ENCODE measurements at places on chromosomes 3 and 15.

GRCh38 chr15:84598250-84598649 lies 2.6 kb upstream of the ZSCAN2 start:
- no peak for DNase-seq

- DNase-seq = no peak
These were observed 197.6 kb upstream of the CFAP20DC start for GRCh38 chr3:59247402-59247841.

DNA sequence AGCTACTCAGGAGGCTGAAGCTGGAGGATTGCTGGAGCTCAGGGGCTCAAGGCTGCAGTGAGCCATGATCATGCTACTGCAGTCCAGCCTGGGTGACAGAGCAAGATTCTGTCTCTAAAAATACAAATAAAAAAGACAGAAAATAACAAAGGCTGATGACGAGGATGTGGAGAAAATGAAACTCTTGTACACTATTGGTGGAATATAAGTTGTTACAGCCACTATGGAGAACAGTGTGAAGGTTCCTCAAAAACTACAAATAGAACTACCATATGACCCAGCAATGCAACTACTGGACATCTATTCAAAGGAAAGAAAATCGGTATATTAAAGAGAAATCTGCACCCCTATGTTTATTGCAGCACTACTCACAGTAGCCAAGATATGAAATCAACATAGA lies 526.7 kb upstream of the NAALADL2 start:
- DNase-seq = no peak

- DNase-seq = no peak
These were observed 5.3 kb downstream of the PTPN9 start for GRCh38 chr15:75573648-75574384.

DNA sequence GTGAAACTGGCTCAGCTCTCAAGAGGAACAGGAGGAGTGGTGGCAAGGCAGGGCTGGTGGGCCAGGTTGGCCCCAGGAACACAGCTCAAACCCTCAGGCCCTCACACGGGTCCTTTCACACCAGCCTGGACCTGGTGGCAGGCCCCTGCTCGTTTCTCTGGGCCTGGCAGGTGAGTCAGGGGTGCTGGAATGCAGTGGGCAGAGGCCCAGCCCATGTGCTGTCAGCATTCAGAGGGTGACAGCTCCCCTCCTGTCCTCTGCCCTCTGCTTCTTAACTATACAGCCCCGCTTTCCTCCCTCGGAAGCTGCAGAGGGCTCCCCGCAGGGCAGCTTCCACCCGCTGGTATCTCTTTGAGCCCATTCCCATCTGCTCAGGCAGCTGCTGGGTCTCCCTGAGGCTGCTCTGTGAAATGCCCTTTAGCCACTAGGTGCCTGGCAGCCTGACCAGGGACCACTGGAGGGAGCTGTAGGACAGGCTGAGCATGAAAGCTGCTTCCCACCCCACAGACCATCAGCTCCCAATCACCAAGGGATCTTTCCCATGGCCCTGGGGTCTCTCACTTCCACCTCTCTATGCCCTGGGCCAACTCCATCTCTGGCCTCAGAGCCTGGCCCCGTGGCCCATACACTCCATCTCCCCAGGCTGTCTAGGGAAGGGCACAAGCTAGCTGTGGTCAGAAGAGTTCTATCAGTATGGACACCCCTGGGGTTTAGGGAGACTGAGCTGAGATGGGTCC lies 24.8 kb downstream of the SHF start:
- peak; percentile 58 for DNase-seq

DNA sequence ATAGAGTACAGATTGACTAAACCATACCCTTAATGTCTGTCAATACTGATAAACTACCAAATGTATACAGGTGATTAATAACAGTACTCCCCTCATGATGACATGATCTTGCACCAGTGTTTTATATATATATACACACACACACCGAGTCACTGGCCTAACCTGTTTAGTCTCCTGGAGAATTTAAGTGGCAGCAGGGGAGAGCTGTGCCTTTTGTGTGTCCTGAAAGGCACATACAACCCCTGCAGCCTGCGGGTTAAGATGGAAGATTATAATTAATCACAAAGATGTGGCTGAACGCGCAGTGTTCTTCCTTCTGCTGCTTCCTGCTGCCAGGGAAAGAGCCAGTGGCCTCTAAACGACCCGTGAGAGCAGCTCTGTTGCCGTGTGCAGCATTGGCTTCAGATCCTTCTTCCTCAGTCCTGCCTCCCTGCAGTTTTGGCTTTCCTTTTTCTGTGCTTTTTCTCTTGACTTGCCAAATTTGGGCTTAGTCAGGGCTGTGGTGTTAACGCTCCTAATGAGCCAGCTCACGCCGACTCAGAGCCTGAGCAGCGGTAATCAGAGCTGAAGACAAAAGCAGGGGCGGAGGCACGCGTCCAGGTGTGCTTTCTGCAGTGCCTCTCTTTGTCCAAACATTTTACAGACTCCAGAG lies 42.5 kb upstream of the UBE3A start:
- no peak for DNase-seq

DNA sequence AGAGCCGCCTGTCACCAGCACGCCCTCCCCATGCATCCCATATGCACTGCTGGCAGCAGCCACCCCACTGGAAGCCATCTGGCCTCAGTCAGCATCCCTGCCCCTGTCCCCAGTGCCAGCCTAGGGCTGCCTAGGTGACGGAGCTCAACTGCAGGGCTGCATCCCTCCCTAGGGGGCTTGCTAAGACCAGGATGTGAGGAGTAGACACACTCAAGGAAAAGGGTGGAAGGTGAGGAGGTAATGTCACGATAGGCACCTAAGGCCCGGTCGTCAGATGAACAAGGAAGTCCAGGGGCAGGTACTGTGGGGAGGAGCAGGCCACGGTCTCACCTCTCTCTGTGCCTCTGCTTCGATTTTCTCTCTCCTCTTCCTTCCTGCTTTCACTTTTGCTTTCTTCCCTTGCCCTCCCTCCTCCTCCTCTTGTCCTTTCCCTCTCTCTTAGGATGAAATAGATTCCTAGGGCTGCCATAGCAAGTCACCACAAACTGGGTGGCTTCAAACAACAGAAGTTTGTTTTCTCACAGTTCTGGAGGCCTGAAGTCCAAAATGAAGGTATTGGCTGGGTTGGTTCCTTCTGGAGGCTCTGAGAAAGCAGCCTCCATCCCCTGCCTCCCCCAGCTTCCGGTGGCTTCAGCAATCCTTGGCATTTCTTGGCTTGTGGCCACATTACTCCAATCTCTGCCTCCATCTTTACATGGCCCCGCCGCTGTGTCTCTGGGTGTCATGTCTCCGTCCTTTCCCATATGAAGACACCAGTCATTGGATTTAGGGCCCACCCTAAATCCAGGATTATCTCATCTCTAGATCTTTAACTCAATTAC lies 298.3 kb downstream of the SHQ1 start:
- no peak for DNase-seq

DNA sequence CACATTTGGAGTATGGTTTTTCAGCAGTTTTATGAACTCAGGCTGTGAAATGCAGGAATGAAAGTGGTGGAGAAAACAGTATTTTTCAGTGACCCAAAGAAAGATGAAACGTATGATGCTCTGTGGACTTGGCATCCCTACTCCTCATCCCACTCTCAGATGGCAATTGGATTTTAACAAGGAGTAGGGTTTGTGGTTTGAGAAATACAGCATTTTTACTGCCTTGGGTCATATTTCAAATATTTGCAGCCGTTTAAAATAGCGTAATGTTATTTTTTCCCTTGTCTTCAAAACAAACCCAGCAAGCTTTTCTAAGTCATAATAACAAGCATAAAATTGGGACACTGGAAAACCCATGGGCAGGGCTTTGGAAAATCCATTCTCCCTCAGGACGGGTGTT lies 117.2 kb upstream of the LRIG1 start:
- DNase-seq = no peak

DNA sequence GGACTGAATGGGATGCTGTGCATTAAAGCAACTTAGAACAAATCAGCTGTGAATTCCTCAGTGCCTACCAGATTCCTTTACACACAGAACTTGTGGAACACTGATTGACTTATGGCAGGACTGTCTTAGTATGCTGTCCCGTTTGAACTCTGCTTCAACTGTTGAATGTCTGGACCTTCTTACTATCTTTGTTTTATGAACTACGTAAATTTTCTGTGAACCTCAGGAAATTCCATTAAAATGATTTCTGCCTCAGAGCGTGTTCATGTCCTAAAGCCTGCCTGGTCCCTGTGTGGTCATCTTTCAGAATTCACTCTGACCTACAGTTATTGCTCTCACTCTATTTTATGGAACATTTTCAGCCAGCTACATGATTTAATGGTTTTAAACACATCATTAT lies 29.4 kb upstream of the FBN1 start:
- DNase-seq = peak; percentile 67

DNA sequence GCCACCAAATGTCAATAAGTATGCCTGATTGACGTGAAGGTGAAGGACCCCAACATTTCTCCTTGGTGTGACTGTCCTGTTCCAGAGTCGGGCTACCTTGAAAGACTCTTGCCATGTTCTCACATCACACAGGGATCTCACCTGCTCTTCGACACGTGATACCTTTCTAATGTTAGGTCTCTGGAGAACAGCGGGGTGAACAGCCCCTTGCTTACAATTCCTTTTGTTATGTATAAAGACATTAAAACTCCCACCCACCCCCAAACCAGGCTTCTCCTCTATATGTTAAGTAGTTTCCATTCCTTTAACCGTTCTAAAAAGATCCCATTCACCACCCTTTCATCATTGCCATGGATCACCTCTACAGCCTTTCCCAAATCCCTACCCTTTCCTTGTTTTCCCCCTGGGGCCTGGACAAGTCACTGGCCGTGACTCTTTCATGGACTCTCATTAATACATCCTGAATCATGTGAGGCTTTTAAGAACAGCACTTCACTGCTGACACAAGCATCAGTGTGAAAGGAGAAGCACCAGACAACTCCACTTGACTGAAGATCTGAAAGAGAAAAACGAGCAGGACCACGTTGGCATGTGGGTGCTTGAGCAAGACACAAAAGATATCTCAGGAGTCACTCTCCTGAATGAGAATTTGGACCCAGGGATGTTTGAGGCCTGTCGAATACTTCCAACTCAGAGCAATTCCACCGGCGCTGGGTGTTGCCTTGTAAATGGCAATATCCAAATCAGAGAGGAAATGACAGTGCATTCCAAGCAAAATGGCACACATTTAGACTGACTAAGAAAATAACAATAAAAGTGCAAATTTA lies 115.0 kb downstream of the FOXP1 start:
- no peak for DNase-seq

- DNase-seq = no peak
These were observed 547.7 kb upstream of the MCTP2 start for GRCh38 chr15:93683651-93684050.

- DNase-seq = no peak
These were observed 44.2 kb upstream of the TPM1 start for GRCh38 chr15:62998262-62998890.

DNA sequence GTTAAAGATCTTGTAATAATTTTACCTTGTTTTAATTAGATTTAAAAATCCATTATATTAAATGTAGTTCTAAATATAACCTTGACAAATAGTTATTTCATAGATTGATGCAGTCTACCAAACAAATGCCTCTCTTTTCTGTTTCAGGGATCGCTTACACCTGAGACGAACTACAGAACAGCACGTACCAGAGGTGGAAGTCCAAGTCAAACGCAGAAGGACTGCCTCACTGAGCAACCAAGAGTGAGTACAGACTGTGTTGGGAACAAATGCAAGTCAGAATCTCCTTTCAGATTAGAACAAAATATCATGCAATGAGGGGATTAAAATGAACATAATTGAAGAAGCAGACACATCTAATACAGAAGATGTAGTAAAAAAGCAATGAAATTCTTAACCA lies 7.2 kb downstream of the SNRPN start:
- no peak for DNase-seq

DNA sequence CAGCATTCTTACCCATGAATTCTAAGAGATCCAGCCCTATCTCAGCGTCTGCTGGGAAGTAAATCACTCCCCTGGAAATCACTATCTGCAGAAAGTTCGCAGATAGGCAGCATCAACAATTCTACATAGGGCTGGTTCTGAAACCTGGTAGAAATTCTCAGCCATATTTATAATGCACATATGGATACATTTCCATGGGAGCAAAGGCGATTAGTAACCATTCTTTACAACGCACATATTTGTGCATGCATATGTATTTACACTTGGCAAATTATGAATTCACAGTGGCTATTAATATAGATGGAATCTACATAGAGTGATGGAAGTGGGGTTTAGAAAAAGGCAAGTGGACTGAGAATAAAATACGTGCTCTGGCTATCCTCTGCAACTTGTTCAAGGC lies 128.0 kb upstream of the FOXB1 start:
- DNase-seq = no peak

DNA sequence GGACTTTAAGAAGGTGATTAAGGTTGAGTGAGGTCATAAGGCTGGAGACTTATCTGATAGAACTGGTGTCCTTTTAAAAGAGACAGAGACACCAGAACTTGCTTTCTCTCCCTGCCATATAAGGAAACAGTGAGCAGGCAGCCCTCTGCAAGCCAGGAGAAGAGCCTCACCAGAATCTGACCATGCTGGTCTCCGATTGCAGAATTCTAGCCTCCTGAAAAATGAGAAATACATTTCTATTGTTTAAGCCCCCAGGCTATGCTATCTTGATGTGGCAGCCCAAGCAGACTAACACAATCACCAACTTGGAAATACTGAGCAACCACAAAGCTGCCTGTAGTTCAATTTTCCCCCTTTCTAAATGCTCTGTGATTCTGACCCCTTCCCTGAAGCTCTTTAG lies 161.4 kb upstream of the RARB start:
- no peak for DNase-seq

DNA sequence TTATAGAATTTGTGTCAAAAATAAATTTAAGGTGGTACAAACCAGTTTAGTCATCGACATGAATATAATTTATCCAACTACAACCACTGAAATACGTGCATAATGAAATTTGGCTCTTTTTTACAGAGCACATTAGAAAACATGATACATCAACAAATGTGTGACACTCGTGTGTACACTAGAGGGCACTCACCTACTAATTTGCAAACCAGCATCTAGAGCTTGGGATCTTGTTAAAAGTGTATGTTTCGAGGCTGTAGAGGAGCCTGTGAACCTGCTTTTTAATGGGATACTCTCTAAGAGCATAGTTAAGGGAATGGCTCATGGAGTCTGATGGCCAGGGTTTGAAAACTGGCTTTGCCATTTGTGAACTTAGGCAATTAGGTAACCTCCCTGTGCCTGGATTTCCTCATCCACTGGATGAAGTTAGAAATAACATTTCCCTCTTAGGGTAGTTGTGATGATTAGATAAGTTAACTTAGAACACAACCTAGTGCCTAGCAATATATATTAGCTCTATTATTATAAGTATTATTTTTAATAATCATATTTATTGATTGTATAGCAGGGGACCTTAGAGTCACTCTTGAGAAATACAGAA lies 8.8 kb upstream of the CPOX start:
- DNase-seq = peak; percentile 40

- DNase-seq = no peak
These were observed 47.3 kb downstream of the WWTR1 start for GRCh38 chr3:149610351-149611105.

GRCh38 chr15:59303633-59304032 lies 69.0 kb downstream of the MYO1E start:
- DNase-seq = no peak

GRCh38 chr15:63972801-63973200 lies 73.5 kb downstream of the DAPK2 start:
- no peak for DNase-seq

Measured in GM04504 (cell line).